ENCODE measurements at places on chromosomes 4 and X.
A peak's percentile ranks its signal among the peaks of the same experiment; 100 is the strongest.

DNA sequence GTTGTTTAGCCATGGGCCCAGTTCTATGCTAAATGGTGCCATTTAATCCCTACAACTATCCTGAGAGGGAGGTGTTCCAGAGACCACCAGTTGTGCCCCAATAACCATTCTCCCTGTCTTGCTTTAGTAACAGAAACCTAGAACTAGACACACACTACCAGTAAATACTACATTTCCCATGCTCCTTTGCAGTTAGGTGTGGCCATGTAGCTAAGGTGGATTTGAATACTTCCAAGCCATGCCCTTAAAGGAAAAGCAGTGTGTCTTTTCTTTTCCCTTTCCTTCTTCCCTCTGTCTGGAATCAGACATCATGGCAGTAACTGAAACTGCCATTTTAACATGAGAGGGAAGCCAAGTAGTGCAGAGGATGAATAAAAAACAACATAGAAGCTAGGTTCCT is 90.9 kb upstream of the TMEM33 start:
- no peak for DNase-seq

DNA sequence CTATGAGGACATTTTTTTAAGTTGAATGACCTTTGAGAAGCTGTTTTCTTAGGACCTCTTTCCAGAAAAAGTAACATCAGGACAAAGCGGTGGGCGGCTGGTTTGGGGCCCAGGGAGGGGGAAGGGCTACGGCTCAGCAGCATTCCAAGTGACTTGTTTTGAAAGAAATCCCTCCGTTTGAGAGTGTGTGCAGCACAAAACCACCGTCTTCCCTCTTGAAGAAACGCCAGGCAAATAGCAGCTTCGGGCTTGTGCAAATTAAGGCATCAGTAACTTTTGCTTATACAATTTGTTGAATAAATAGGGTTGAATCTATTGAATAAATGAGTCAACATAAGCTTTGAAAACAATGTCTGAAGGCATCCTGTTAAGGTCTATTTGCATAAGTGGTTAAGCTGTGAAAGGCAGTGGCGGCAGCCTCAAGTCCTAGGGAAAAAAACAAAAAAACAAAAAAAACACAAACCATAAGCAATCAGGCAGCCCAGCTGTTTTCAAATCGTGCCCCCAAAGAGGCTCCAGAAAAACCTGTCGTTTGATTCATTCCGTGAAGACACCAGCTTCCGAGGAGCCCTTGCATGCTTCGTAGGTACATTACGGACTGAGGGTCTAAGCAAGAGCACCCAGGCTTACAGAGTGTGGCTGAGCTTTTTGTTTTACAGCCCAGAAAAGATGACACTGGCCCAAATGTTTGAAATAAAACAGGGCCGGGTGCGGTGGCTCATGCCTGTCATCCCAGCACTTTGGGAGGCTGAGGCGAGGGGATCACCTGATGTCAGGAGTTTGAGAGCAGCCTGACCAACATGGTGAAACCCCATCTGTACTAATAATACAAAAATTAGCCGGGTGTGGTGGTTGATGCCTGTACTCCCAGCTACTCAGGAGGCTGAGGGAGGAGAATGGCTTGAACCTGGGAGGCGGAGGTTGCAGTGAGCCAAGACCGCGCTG is 103.7 kb downstream of the CRLF2 start:
- no peak for DNase-seq

GRCh38 chrX:10071451-10072144 is 85.2 kb upstream of the CLCN4 start:
- DNase-seq: peak; percentile 69

GRCh38 chr4:107348188-107349050 is 312.3 kb upstream of the DKK2 start:
- DNase-seq: no peak

DNA sequence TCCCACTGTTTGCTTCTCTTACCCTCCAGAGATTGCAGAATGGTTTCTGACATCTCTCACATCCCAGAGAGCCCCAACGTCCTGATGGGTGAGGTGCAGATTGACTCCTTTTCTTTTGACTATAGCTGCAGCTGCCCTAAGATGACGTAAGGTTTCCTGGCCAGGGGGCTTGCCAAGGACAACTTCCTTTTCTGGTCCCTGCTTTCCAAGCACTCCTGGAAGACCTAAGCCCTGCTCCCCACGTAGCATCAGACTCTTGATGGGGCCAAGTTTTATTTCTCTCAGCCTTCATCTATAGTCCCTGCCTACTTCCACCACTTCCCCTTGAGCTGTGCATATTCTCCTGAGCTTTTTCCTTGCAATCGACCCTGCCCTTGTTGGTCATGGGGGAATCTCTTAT is 497.7 kb downstream of the IDS start:
- no peak for DNase-seq

GRCh38 chr4:163523791-163524365 is 29.4 kb downstream of the TMA16 start:
- DNase-seq: no peak

DNA sequence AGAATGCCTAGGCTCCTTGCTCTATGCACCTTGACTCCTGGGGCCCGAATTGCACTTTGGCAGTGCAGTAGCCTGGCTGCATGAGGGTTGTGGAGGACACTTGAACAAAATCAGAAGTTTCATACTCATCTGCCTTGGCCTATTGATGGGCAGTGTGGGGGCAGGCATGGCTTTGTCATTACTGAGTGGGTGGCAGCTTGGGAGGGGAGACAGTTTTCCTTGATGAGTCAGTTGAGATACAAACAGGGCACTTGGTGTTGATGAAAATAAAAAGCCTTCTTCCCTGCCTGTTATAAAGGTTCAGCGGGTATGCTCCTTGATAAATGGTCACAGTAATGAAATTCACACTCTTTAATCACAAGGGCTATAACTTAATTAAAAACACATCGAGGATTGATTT is 126.8 kb upstream of the MAMLD1 start:
- DNase-seq: no peak
